ENCODE measurements at places on chromosomes 1 and 21.

DNA sequence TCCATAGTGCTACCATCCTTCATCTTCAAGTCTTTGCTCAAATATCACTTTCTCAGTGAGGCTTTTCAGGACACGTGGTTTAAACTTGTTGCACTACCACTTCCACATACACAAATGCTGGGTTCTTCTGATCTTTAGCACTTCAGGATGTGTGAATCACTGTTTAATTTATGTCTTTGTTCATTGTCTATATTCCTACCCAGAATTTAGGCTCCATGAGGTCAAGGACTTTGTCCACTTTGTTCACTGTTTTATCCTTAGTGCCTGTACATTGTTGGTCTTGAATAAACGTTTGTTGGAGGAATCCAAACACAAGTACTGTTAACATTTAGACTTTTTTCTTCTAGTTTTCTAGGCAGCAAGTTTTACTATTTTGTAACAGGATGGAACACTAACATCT is 42.6 kb upstream of the RALGPS2 start:
- no peak for DNase-seq

- DNase-seq = peak; percentile 6
Measured at GRCh38 chr1:45266151-45266801, 59.9 kb upstream of the ZSWIM5 start.

DNA sequence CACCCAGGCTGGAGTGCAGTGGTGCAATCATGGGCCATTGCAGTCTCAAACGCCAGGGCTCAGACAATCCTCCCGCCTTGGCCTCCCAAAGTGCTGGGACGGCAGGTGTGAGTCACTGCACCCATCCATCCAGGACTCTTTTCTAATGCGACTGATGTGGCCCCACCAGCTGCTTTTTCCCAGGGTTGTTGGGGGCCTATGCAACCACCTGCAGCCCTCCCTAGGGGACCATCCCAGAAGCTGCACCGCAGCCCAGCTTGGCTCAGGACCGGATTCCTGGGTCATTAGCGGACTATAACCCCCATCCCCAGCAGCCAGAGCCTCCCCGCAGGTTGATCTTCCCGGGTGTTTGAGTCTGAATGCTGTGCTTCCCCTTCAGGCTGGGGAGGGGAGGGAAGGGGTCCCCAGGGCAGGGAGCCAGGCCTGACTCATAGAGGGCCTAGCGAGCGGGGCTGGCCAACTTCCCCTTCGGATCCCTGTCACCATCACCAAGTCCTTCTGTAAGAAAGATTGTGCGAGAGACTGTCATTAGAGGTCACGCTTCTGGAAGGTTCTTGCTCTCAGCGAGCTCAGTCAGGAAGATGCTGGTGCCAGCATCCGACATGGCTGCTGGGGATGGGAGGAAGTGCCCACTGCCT is 108.7 kb upstream of the ACTRT2 start:
- DNase-seq = no peak

DNA sequence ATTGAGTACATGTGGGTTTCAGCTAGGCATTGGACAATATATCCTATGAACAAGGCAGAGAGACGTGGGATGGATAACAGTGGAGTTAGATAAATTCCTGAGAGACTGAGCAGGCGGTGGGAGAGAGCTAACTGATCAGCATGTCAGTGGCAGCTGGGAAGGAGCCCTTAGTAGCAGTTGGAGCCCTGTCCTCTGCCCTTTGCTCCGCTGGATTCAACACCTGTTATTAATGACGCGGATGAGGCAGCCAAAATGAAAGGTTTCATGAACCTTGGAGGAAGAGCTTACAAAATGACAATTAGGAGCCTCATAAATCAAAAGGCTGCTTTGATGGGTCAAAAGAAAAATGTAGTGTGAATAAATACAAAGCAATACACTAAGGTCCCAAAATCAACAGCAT is 16.1 kb downstream of the UBIAD1 start:
- DNase-seq = no peak

- no peak for DNase-seq
Measured at GRCh38 chr1:96130432-96130831, 591.2 kb upstream of the PTBP2 start.

- no peak for DNase-seq
Measured at GRCh38 chr1:22317231-22317919, 134.3 kb upstream of the ZBTB40 start.

DNA sequence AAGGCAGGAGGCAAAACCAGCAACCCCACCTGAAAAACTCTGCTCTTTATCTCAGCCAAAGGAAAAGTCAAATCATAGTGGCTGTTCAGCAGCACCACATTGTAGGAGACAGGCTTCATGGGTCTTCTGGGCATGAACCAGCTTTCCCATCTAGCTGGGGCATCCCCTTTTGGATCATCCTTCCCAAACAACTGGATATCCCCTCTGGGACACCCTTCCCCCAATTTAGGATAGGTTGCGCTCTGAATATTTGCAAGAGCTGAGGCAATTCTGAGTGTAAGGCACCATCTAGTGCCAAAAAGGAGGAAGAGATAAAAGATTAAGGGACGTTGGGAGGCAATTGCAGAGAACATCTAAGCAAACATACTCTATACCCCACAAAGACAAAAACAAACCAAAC is 295.8 kb downstream of the MATN1 start:
- DNase-seq = no peak

DNA sequence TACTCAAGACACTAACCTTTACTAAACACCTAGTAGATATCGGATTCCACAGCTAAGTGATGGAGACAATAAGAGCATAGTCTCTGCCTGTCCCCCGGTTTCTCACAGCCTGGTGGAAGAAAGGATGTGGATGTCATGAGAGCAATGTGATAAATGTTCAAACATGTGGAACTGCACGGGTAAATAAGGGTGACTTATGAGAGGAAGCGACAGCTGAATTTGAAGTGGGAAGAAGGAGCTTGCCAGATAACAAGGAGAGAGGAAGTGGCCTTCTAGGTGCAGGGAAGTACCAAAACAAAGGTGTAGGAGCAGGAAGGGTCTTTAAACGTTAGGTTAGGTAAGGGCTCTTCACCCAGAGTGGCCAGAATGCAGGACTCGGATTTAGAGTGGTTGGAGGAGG is 178.6 kb upstream of the NRIP1 start:
- DNase-seq = no peak

- DNase-seq = peak; percentile 6
Measured at GRCh38 chr1:234114648-234115307, 210.3 kb downstream of the SLC35F3 start.

DNA sequence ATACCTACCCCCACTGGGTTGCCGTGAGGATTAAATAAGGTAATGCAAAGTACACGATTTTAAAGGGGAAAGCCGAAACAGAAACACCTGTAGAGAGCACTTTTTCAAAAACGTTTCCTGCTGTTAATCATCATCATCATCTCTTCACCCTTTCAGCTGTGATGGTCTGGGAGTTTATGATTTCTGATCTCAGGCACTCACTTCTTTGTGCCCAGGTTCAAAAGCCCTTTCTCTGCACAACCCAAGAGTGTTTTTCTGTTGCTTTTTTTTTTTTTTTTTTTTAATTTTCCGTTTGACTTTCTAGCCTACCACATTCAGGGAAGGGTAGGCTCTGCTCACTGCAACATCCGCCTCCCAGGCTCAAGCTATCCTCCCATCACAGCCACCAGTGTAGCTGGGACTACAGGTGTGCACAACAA is 936 bp upstream of the UBXN11 start:
- no peak for DNase-seq

DNA sequence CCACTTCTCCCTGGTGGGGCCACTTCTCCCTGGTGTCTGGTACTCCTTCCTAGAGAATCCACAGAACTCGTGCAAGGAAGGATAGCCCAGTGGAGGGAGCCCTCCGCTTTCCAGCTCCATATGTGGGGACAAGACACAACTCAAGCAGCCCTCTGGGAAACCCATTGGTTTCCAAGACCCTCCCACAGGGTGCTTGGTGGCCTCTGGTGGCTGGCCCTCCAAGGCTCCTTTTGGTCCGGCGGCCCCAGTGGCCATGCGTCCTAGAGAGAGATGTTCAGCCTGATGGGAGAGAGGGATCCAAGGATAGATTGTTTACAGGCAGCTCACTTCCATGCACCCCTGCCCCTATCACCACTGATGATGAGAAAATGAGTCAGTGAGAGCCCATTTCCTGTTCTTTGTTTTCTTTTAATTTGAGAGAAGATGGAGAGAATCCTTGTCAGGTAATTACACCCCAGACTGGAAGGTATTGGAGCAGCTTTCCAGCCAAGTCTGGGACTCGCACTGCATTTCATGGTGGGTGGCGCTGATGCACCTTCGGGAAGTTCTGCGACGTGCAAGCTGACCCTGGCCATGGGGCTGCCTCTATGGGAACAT is 486.2 kb upstream of the VAMP3 start:
- no peak for DNase-seq

DNA sequence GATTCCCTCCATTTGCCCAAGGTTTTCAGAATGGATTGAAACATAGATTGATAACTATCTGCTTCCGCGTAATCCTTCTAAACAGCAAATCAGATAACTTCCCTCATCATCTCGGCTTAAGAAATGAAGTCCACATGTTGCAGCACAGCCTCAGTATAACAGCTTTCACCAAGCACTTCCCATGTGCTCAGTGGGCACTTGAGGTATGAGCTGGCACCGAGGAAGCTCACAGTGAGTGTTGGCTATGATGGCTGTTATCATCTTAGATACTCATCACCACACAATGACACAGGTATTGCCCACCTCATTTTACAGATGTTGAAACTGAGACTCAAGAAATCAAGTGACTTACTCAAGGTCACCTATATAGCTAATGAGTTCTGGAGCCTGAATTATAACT is 43.2 kb downstream of the RCSD1 start:
- no peak for DNase-seq

DNA sequence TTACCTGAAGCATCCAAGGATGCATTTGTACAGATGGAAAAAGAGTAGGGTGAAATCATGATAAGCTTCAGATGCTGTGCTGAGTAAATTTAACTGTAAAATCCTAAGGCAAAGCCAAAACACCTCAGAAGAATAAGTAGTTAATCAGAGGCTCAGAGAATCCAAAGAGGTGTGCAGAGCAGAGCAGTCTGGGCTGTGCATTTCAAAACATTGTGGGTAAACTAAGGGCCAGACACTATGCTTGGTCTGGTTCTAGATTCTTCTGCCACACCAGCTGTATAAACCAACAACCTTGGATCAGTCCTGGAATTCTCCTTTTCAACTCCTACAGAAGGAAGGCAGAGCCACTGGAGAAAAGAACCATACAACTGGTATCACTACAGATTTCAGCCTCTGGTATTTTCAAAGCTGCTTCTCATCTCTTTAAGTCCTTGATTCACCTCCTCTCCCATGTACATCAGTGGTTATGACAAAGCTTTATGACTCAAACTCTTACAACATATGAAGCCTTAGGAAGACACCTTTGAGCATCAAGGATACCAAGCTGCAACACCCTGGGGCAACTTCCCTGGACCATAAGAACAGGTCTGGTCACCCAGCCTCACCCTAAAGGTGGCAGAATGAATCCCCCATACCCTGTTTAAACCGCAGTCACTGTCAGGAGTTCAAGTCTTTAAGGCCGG is 11.6 kb upstream of the HIPK1 start:
- DNase-seq = no peak

DNA sequence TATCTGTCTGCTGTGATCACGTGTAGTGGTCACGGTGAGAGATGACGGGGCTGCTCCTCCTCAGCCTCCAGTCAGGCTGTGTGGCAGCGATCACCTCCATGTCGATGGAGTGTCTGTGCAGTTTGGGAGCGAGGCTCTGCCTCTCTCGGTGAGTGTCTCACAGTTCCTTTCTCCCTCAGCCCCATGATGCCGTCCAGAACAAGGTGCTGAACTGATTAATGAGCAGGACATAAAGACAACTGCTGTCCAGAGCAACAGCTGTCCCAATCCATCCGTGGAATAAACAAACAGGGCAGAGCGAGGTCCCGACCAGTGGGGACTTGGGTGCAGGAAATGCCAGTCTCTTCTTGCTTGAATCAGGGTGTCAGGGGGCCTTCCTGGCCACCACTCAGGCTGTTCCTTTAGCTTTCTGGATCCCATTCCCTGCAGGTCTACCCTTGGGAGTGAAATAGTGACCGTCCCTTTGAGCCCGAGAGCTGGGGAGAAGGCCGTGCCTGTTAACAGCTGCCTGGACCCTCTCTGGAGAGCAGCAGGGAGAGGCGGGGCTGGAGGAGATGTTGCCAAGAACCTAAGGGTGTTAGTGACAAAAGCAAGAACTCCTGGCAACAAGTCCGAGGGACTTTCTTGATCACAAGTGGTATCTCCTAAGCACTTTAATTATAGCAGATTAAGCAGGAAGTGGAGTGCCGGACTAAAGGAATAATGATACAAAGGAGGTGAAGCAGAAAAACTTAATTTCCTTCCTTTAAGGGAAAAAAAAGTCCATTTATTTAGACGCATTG is 443.9 kb downstream of the KIF26B start:
- no peak for DNase-seq

- DNase-seq = no peak
Measured at GRCh38 chr1:3060601-3061551, 8.1 kb upstream of the PRDM16 start.

GRCh38 chr1:205630651-205631009 is 1.2 kb downstream of the ELK4 start:
- DNase-seq = no peak

GRCh38 chr1:12464598-12465056 is 153.4 kb downstream of the DHRS3 start:
- no peak for DNase-seq

GRCh38 chr1:190658907-190659306 is 181.2 kb upstream of the BRINP3 start:
- DNase-seq = no peak

DNA sequence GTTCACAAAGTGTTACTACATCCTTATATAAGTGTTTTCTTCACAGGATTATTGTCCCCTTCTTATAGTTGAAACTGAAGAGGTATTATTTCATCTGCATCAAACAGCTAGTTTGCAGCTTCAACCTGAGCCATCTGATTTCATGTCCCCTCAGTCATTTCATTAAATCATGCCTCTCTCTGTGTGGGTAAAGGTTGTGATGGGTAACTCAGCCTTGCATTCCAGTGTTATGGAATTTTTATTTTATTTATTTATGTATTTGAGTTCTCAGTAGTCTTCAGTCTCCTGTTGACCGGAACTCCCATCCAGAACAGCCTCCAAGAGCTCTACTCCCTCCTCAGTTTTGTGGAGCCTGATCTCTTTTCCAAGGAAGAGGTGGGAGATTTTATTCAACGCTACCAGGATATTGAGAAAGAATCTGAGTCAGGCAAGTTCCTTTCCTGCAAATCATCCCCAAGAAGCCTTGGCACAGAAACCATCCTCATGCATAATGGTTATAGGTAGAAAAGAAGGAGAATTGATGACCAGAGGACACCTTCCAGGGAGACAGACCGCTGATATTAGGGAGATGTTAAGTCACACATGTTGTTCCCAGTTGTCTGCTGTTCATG is 21.8 kb downstream of the CHD1L start:
- DNase-seq = no peak

DNA sequence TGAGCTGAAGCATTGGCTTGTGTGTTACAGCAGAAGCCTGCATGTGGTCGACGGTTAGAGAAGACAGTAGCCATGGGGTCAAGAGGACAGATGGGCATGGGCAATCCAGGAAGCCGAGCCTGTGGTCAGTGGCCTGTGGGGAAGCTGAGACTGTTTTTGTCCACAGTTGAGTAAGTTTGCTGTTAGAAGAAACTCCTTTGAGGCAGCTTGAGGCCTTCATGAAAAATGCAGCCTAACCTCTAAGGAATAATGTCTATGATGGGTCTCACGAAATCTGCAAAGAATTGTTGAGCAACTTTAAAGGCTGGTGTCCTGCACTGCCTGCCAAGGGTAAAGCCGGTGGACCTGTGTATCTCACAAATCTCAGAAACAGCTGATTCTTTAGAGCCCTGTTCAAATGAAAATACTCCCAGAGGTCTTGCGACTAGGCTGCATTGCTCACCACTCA is 322.4 kb downstream of the SETD4 start:
- DNase-seq = no peak

- no peak for DNase-seq
Measured at GRCh38 chr21:15682977-15683376, 46.8 kb upstream of the USP25 start.

Measured in retinal pigment epithelial cell (primary cell).